ENCODE measurements at places on chromosomes 11 and 22. TPM values are rescaled to one million over a fixed set of nuclear protein-coding genes. Genes with fewer than 3 reads are reported as not detected.

CASP5 gene
- total RNA-seq, result not detected

SCT gene
- total RNA-seq, result not detected

DNA sequence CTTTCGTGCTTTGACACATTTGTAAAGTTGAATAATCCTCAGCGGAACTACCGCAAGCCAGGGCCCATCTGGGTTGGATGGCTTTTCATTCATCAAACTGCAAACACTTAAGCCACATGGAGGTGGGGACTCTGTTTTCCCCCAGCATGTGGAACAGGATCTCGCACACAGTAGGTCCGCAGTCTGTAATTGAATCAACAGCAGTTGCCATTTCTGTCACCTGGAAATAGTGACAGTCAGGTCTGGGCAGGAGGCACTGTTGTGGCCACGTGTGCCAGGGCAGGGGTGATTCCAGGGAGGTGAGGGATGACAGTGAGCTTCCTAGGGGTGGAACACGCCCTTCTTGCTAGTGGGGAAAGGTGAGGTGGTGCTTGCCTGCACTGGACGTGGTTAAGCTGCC is 50.7 kb upstream of the ANO1 start:
- DNase-seq, result no peak

HBB gene
- not detected for total RNA-seq

GRCh38 chr22:43434275-43434927 is 22.6 kb downstream of the MPPED1 start:
- DNase-seq, result no peak

HBG2 gene
- not detected for total RNA-seq

DNA sequence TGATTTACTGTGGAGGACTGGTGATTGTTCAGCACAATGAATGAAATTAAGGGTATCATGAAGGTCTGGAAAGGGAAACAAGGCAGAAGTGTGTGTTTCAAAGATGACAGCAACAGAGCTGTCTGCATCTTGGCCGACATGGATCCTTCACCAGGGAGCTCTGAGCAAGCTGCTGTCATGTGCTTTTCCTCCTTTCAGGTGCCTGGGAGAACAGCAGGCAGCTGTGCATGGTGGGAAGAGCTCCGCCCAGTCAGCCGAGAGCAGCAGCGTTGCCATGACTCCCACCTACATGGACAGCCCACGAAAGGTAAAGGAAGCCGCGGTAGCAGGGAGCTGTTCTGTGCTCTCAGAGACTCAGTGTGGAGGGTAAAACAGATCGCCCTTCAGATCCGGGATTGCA is 87.1 kb upstream of the YWHAH start:
- no peak for DNase-seq

- DNase-seq, result no peak
Measured at GRCh38 chr11:61587541-61587941, 6.7 kb upstream of the SYT7 start.

AP5B1 gene
- total RNA-seq, result 12.8 TPM

DNA sequence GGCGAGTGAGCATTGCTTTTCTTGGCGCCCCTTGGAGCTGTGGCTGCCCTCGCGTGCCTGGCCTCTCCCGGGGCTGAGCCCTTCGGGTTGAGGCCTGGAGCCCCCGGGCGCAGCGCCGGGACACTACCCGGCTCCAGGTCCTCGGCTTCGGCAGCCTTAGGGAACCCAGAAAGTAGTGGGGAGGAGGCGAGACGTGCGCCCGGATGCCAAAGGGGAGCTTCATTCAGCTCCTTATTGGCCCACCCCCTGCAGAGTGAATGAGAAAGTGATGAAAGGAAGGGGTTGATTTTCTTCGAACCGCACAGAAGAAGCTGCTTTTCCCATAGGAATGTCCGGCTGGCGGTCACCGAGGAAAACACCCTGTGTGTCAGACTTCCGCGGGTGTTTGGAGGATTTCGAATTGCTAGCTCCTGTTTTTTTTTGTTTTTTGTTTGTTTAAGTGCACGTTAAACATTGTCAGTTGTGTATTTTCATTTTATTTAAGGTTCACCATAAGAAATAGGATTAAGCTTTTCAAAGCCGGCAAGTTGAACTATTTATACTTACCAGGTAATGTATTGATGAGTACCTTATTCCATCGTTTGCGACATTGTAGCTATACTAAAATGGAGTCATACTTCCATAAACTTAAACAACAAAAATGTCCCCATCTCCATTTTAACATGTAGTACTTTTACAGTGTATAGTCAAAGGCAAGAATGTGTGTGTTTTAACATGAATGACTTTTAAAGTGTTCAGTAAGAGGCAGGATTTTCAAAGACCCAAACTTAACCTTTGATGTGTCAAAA is 841 bp upstream of the EIF4G2 start:
- DNase-seq, result peak; percentile 80

DNA sequence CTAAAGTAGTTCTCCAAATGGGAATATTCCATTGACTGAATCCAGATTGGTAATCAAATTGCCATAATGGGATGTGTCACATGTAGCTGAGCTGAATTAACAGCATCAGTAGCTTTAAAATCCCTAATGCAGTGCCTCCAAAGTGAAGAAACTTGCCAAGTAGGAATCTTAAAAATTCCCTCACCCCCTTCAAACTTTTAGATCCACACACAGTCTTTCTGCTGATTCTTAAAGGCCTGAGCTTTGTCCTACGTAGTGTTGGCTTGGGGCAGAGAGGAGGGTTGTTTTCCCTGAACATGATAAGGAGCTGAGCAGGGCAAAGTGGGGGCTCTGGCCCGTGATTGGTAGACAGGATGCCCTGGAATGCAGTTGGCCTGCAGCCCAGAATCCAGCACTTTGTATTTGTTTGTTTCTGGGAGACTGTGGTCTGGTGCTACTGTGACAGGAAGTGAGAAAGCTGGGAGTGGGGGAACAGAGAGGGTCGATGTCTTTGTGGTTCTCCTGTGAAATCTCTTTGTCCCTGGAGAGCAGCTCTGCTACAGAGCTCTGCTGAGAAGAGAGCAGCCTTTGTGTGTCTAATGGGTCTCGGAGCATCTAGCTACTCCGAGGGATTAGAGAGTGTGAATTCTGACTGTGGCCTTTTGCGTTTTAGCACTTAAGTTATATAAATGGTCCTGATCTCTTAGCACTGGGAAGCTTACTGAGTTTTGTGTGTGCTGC is 16.9 kb downstream of the CTNND1 start:
- peak; percentile 100 for DNase-seq

TENM4 gene
- total RNA-seq, result 0.06 TPM

GRCh38 chr22:50688448-50688847 is 15.8 kb downstream of the SHANK3 start:
- DNase-seq, result no peak

SLC22A25 gene
- not detected for total RNA-seq

DNA sequence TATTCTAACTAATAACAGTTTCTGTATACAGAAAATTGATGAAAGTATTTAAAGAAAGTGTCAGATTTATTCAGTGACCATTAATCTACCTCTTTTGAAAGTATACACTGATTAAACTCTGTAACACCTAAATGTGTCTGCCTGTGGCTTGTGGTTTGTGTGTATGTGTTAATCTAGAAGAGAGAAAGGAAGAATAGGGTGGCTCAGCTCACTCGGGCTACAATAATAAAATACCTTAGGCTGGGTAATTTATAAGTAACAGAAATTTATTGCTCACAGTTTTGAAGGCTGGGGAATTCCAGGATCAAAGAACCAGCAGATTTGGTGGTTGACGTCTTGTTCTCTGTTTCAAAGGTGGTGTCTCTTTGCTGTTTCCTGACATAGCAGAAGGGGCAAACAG is 13.6 kb upstream of the OR5AS1 start:
- no peak for DNase-seq

MUC15 gene
- not detected for total RNA-seq

DNA sequence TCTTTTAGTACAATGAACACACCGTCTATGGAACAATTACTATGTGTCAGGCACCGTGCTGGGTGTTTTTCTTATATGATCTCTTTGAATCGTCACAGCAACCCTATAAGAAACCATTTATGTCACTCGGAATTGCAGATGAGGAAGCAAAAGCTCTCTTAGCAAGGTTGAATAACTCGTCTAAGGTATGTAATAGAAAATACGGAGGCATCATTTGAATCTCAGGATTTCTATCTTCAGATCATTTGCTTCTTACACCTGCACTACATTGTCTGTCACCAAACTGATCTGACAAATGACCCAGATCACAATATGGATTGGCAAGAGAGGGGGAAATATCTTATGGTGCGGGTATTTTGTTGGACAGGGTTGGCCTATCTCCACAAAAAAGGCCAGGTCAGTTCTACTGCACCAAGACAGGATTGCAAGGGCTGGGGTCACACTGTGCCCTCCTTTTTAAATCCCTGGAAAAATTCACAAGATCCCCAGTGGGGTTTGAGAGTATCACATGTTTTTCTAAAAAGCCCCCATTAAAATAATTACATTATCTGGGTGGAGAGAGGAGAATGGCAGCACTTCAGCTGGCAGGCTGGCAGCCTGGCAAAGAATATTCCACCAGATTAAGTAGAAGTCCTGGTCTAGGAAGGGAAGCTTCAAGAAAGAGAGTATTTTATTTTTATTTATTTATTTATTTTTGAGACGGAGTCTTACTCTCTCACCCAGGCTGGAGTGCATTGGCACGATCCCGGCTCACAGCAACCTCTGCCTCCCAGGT is 110.7 kb upstream of the CLMP start:
- DNase-seq, result no peak

GRCh38 chr11:47020793-47021526 is 84.4 kb downstream of the CSTPP1 start:
- DNase-seq, result peak; percentile 38

DNA sequence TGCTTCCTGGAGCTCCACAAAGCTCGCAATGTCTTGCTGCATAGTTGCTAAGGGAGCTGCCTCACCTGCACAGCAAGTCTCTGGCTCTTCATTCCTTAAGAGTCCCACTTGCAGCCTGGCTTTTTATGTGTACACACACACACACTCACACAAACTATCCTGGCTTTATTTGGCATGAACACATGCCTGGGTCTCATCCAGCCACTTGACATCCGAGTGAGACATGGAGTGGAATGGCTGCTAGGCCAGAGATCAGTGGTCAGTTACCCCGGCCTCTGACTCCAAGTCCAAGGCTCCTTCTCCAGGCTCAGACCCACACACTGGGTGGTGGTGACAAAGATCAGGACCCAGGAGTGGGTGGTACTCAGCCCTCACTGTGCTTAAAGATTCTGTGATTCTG is 37.9 kb upstream of the CLTCL1 start:
- no peak for DNase-seq

- DNase-seq, result no peak
Measured at GRCh38 chr11:57615308-57615707, 17.8 kb downstream of the SERPING1 start.

DNA sequence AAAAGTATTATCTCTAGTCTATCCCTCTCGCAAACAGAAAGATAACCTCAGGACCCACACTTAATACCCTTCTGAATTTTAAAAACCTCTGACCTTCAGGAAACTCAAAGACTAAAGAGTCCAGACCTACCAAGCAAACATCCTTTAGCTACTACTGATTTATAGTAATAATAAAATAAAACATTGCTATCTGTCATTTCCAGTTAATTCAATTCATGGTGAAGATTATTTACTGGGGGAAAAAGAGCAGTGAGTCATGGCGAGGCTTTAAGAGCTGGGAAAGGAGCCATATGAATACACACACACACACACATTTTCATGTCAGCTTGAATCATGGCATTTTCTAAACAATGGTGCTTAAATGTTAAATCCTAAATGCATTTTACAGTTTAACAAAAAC is 87.1 kb downstream of the FAM76B start:
- DNase-seq, result peak; percentile 21

GRCh38 chr11:129846508-129847335 is 31.1 kb downstream of the TMEM45B start:
- peak; percentile 96 for DNase-seq

- no peak for DNase-seq
Measured at GRCh38 chr11:112644410-112645131, 316.6 kb upstream of the NCAM1 start.

TRIM48 gene
- not detected for total RNA-seq

LSP1 gene
- total RNA-seq, result 321 TPM

DNA sequence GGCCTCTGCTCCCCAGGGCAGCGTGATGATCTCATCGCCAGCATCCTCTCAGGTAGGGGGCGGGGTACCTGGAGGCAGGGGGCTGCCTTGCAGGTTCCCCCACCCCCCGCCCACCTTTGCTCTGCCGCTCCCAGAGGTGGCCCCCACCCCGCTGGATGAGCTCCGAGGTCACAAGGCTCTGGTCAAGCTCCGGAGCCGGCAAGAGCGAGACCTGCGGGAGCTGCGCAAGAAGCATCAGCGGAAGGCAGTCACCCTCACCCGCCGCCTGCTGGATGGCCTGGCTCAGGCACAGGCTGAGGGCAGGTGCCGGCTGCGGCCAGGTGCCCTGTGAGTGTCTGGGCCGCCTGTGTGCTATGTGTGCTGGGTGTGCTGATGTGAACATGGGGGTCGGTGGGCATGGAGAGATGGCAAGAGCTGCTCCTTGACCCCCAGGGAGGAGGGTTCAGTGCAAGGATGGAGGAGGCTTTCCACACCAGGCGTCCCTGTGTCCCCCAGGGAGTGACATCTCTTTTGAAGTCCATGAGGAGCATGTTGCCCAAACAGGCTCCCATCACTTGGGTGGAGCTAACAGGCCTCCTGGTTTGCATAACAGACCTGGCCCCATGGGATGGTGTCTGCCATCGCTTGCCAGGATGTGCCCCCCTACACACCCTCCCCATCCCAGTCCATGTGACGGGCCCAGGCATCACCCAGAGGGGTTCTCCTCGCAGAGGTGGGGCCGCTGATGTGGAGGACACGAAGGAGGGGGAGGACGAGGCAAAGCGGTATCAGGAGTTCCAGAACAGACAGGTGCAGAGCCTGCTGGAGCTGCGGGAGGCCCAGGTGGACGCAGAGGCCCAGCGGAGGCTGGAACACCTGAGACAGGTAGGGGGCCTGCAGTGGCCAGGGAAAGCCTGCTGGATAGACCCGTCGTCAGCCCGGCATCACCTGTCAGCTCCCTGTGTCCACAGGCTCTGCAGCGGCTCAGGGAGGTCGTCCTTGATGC is 14.1 kb downstream of the PLCB3 start:
- DNase-seq, result no peak

GRCh38 chr11:6217722-6218121 is 12.4 kb downstream of the C11orf42 start:
- no peak for DNase-seq

APOA5 gene
- not detected for total RNA-seq

PDE3B gene
- total RNA-seq, result 0.06 TPM

DNA sequence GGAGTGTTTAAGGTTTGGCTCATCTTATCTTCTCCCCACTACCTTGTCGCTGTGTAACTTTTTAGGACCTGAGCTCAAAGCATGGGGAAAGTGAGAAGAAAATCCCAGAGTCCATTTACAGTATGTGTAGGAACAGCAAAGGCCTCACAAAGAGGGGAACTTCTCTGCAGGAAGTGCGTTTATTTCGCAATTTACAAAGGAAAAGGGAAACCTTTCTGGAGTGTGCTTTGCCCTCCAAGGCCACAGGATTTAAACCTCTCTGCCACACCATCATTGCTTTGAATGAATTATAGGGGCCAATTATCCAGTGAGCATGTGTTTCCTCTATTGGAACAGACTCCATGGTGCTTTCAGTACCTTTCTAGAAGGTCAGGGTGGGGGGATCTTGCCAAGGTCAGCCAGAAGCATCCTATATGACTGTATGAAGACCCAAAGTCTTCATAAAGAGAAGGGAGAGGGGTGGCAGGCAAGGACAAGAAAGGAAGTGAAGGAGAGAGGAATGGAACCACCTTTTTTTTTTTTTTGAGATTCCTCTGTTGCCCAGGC is 68.1 kb upstream of the LMO2 start:
- no peak for DNase-seq

Data from LHCN-M2 (cell line).